ENCODE measurements at places on chromosomes 13 and 19.

DNA sequence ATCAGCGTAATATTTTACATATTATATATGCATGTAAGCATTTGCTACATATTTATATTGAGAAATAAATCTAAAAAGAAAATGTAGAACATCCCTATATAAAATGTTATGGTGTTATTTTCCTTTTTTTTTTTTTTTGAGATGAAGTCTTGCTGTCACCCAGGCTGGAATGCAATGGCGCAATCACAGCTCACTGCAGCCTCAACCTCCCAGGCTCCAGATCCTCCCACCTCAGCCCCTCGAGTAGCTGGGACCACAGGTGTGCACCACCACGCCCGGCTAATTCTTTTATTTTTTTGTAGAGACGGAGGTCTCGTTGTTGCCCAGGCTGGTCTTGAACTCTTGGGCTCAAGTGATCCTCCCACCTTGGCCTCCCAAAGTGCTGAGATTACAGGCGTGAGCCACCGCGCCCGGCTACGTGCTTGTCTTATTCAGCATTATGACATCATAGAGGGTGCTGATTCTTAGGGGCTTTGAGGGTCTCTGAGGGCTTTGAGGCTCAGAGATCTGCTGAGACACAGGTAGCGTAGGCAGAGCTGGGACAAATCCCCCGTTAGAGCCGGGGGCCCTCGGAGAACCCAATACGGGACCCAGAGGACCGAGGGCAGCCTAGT is 101.9 kb downstream of the GADD45B start:
- no peak for DNase-seq

- no peak for DNase-seq
These were observed 72.2 kb downstream of the SERTM1 start for GRCh38 chr13:36746051-36746450.

GRCh38 chr19:43779147-43779819 is 1.5 kb downstream of the KCNN4 start:
- DNase-seq: no peak

GRCh38 chr13:101515504-101515903 is 63.0 kb downstream of the ITGBL1 start:
- DNase-seq: no peak

DNA sequence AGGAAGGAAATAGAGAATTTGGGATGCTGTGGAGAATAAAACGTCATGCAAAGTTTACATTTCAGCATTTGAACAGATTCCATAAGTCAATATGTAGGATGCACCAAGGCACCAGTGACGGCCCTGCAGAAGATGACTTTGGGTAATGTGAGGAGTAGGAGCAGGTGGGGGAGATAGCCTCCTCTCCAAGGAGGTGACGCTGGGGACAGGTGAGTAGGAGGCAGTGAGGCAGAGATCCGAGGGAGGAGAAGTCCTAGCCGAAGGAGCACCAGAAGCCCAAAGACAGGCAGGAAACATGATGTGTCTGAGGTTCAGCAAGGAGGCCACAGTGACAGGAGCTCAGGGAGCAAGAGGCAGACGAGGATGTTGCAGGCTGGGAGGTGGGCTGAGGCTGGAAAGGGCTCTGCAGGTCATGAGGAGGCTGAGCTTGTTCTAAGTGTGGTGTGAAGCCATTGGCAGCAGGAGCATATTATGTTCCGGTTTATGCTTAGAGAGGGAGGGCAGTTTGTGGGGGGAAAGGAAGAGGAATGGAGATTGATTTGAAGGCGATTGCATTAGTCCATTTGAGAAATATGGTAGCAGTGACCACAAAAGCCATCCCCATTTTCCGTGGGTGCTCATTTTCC is 55.7 kb upstream of the C1QTNF9 start:
- no peak for DNase-seq

DNA sequence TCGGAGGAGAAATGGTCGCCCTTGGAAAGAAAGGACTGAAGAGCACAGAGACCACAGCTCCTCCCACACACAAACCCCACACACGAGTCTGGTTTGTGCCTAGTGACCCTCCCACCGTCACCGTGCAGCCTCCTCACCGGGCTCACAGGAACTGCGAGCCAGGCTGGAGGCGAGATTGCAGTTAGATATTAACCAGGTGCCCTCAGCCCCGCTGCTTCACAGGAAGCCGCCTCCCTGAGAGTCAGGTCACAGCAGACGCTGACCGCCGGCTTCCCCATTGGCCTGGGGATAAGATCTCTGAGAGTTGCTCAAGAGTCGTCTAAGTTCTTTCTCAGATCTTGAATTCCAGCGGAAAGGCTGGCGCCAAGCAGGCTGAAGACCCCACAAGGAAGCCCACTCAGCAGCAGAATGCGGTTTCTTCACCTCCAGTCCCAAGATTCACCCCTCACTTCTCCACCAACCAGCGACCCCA is 870 bp downstream of the ZNF44 start:
- peak; percentile 55 for DNase-seq

GRCh38 chr13:40863723-40864122 is 74.3 kb downstream of the SLC25A15 start:
- no peak for DNase-seq

Data from activated T-cell treated with anti-CD3 and anti-CD28 coated beads for 48 hours (primary cell).